Liver (tissue), 10 donors: ENCODE measurements at places on chromosomes 2 and 18. TPM values are rescaled to one million over a fixed set of nuclear protein-coding genes. Genes with fewer than 3 reads are reported as not detected.

DNA sequence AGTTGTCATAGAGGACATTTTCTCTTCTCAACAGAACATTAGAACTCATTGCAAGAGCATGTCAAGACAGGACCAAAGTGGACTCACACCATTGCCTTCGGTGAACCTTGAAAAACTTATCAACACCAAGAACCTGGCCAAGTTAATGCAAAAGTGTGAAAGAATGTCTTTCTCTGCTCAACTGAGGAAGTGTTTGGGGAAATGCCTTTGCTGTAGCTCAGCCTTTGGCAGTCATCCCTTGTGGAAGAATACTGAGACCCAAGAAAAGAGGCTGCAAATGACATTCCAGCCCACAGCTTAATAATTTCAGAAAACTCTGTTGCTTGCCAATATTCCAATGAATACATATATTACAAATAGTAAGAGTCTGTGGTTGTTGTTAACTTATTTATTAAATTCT lies 728.8 kb upstream of the PIK3C3 start:
- no peak for DNase-seq

DNA sequence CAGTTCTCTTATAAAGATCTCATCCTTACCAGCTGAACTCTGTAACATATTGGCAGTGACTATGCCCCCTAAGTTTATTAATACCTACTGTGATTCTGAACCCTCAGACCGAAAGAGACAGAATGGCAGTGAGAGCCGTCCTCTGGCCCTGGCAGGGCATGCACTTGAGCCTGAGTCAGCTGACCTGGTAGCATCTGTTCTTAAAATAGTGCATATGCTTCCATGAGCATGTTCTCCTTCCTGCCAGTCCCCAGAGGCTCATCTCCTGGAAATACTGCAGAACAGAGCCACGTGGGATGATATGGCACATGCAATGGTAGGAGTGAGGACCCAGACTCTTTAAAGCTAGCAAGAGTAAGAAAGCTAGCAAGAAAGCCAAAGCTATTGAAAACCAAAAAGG lies 59.0 kb downstream of the RASGRP3 start:
- DNase-seq, result no peak

The KIF1A gene
- 0.03 TPM for polyA plus RNA-seq

The ALPP gene
- not detected for polyA plus RNA-seq

GRCh38 chr2:176639016-176639343 lies 369.7 kb downstream of the MTX2 start:
- no peak for DNase-seq
